ENCODE measurements at places on chromosomes 4 and X. TPM values are rescaled to one million over a fixed set of nuclear protein-coding genes. Genes with fewer than 3 reads are reported as not detected.

DNA sequence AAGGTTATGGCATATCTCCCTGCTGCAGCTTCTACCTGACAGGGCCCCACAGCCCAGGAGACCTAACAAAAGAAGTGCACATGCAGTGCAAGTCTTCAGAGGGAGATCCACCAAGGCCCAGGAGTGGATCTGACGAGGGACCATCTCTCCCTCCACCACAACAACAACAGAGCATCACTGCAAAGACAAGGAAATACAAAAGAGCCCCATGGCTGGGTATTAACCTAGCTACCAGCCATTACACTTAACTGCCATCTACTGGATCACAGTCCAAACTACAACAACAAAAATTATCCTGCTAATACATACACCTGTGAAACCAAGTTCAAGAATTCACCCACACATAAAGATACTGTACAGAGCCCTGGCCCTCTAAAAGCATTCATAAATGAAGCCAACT lies 280.2 kb upstream of the SLC7A11 start:
- no peak overlapping the region for H3K4me3 ChIP-seq

DNA sequence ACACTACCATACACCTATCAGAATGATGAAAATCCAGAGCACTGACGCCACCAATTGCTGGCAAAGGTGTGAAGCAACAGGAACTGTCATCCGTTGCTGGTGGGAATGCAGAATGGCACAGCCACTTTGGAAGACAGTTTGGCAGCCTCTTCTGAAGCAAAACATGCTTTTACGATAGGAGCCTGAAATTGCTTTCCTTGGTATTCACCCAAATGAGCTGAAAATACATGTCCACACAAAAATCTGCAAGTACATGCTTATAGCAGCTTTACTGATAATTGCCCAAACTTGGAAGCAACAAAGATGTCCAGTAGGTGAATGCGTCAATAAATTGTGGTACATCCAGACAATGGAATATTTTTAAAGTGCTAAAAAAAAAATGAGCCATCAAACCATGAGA lies 322.8 kb upstream of the FAT1 start:
- H3K27me3 ChIP-seq, result no peaks in the 10 kb centered on the region
- no peak overlapping the region for H3K27ac ChIP-seq
- no peak overlapping the region for H3K4me3 ChIP-seq

DNA sequence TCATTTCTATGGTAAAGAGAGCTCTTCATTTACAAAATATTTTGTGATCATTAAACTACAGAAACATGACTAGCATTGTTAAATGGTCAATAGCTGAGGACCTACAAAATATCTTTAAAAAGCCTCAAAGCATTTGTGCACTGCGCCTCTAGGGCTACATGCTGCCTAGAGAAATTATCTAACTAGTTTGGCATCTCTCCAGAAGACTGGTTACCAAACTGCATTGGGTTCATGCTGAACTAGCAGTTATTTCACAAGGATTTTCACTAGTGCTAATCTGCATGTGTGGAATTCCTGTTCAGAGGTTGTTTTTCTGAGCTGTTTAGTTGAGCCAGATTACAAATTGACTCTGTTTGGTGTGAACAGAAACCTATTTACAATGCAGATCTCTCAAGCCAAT lies 58.5 kb upstream of the PITX2 start:
- DNase-seq, result no peak
- H3K4me3 ChIP-seq, result no peak overlapping the region
- H3K27me3 ChIP-seq, result peaks cover 10% of the 10 kb centered on the region

DNA sequence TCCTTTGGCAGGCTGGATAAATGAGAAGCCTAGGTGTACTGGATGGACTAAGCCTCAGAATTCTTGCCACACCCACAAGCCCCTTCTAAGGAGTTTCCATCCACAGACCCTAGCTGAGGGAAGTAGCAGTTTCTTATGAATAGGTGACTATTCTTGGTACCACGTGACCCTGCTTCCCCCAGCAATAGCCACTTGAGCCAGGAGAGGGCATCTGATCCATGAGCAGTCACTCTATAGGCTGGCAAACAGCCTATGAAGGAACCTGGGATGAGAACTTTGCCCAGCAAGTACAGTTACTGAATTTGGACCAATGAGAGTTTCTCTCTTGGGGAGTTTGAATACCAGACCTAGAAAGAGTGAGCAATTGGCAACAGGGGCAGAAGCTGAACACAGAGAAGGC lies 84.0 kb downstream of the RTL9 start:
- no peak overlapping the region for H3K27ac ChIP-seq
- peak; percentile 16 for DNase-seq
- H3K4me1 ChIP-seq, result no peaks in the 10 kb centered on the region
- no peak overlapping the region for H3K4me3 ChIP-seq
- no peaks in the 10 kb centered on the region for H3K36me3 ChIP-seq

- no peak overlapping the region for H3K4me3 ChIP-seq
- H3K36me3 ChIP-seq, result no peaks in the 10 kb centered on the region
- H3K4me1 ChIP-seq, result peaks cover 5% of the 10 kb centered on the region
- no peak overlapping the region for H3K27ac ChIP-seq
- DNase-seq, result peak; percentile 66
- H3K27me3 ChIP-seq, result peaks cover 26% of the 10 kb centered on the region
Measured at GRCh38 chr4:18075823-18076433, 54.4 kb upstream of the LCORL start.

GRCh38 chr4:3781997-3782930 lies 16.1 kb downstream of the ADRA2C start:
- peaks cover 2% of the 10 kb centered on the region for H3K27me3 ChIP-seq
- no peaks in the 10 kb centered on the region for H3K4me1 ChIP-seq
- no peak overlapping the region for H3K27ac ChIP-seq

- H3K4me1 ChIP-seq, result no peaks in the 10 kb centered on the region
- no peak within 1 kb of the TSS for H3K4me3 ChIP-seq
- no peaks in the 10 kb centered on the region for H3K36me3 ChIP-seq
- DNase-seq, result peak; percentile 5
- H3K27me3 ChIP-seq, result peaks cover 14% of the 10 kb centered on the region
Measured at GRCh38 chrX:131288738-131289511, at the start of gene IGSF1. Gene IGSF1 (minus strand): TSS chrX:131289306. CDS start chrX:131286674, 2,632 bp downstream.

- no peaks in the 10 kb centered on the region for H3K4me1 ChIP-seq
- no peak overlapping the region for H3K4me3 ChIP-seq
- no peak overlapping the region for H3K27ac ChIP-seq
- peaks cover 4% of the 10 kb centered on the region for H3K27me3 ChIP-seq
- H3K36me3 ChIP-seq, result no peaks in the 10 kb centered on the region
Measured at GRCh38 chr4:109233570-109233969, 68.9 kb downstream of the COL25A1 start.

DNA sequence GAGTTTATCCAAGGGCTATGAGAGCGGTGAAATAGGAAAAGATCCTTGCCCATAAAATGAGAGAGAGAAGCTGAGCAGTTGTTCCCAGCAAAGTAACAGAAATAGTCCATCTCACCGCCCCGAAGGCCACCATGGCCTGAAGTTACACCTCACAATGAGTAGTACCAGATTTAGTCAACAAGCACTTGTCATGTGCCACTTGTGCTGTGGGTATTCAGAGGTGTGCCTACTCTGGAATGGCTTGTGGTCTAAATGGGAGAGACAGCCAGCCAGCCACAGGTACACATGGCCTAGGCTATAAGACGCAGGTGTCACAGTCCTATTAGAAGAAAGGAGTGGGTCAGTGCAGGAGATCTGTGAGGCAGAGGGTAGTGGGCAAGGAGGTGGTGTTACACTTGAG lies 54.6 kb upstream of the MAP3K15 start:
- H3K27ac ChIP-seq, result peak overlapping the region; percentile 19
- peaks cover 28% of the 10 kb centered on the region for H3K36me3 ChIP-seq
- H3K4me1 ChIP-seq, result peaks cover 52% of the 10 kb centered on the region
- no peak overlapping the region for H3K4me3 ChIP-seq

DNA sequence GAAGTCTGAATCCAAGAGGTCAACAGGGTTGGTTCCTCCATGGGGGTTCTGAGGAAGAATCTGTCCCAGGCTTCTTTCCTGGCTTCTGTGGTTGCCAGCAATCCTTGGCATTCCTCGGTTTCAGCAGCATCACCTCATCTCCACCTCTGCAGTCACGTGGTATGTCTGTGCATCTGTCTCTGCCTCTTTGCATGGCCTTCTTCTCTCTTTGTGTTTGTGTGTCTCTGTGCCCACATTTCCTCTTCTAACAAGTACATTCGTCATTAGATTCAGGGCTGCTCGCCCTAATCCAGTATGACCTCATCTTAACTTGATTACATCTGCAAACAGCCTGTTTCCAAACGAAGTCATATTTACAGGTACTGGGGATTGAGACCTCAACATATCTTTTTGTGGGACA lies 114.0 kb downstream of the BCOR start:
- H3K4me3 ChIP-seq, result no peak overlapping the region
- H3K27ac ChIP-seq, result no peak overlapping the region
- peaks cover 3% of the 10 kb centered on the region for H3K4me1 ChIP-seq
- no peak for DNase-seq
- H3K36me3 ChIP-seq, result no peaks in the 10 kb centered on the region

DNA sequence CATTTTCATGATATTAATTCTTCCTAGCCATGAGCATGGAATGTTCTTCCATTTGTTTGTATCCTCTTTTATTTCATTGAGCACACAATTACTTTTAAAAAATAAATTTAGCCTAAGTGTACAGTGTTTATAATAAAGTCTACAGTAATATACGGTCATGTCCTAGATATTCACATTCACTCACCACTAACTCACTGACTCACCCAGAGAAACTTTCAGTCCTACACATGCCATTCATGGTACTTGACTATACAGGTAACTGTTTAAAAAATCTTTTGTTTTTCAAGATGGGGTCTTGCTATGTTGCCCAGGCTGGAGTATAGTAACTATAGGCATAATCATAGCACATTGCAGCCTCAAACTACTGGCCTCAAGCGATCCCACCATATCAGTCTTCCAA lies 348.1 kb downstream of the RAPGEF2 start:
- H3K36me3 ChIP-seq, result no peaks in the 10 kb centered on the region
- H3K27ac ChIP-seq, result no peak overlapping the region
- no peaks in the 10 kb centered on the region for H3K4me1 ChIP-seq
- peaks cover 7% of the 10 kb centered on the region for H3K27me3 ChIP-seq
- no peak for DNase-seq
- no peak overlapping the region for H3K4me3 ChIP-seq

GRCh38 chr4:120616041-120616440 lies 306.5 kb downstream of the PRDM5 start:
- no peak overlapping the region for H3K27ac ChIP-seq
- peaks cover 10% of the 10 kb centered on the region for H3K27me3 ChIP-seq
- no peaks in the 10 kb centered on the region for H3K4me1 ChIP-seq
- DNase-seq, result no peak
- no peaks in the 10 kb centered on the region for H3K36me3 ChIP-seq

GRCh38 chr4:31034550-31034949 lies 314.4 kb downstream of the PCDH7 start:
- H3K4me1 ChIP-seq, result no peaks in the 10 kb centered on the region
- no peaks in the 10 kb centered on the region for H3K27me3 ChIP-seq
- no peak overlapping the region for H3K4me3 ChIP-seq

- no peak overlapping the region for H3K4me3 ChIP-seq
- H3K36me3 ChIP-seq, result no peaks in the 10 kb centered on the region
- no peaks in the 10 kb centered on the region for H3K27me3 ChIP-seq
- no peak overlapping the region for H3K27ac ChIP-seq
Measured at GRCh38 chr4:110850461-110851442, 227.9 kb upstream of the PITX2 start.

- H3K4me3 ChIP-seq, result no peak overlapping the region
- DNase-seq, result no peak
- H3K36me3 ChIP-seq, result no peaks in the 10 kb centered on the region
- no peaks in the 10 kb centered on the region for H3K4me1 ChIP-seq
- H3K27me3 ChIP-seq, result no peaks in the 10 kb centered on the region
- H3K27ac ChIP-seq, result no peak overlapping the region
Measured at GRCh38 chr4:26802790-26803189, 57.9 kb upstream of the STIM2 start.

DNA sequence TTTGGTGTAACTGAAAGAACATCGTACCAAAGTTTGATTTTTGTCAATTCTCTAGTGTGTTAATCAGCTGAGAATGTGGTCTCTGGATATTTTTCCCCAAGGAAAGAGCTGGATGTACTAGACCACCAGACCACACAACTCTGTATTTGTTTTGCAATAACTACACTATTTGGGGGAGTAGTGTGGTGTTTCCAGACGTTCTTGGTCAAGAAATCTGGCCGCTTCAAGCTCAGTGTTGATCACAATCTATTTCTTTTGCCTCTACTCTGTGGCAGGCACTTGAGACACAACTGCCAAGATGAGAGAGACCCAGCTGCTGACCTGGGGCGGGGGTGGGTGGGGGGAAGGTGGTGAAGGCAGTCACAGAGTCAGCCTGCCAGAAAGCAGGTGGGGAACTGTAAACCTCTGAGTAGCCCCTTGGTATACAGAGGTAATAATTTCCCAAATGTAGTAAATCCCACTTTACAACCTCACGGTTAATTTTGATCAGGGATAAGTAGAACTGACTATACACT lies 30.6 kb downstream of the PTTG2 start:
- no peak overlapping the region for H3K4me3 ChIP-seq
- H3K36me3 ChIP-seq, result peaks cover 6% of the 10 kb centered on the region
- H3K4me1 ChIP-seq, result peaks cover 18% of the 10 kb centered on the region

DNA sequence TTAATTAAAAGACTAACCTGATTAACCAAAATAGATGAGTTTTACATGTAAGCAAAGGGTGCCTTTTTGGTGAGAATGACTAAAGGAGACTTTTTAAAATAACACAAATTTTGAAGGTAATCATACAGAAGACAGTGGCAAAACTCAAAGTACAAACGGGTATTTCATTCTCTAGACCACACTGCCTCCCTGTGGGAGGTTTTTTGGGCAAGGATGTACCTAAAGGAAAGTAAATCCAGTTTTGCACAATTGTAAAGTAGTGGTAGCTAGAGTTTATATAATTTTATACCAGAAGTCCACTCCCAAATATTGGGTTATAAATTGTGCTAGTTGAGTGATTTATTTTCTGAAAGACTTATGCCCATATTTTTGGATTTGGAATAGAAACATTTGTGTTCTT lies 201.0 kb downstream of the PAPSS1 start:
- no peaks in the 10 kb centered on the region for H3K4me1 ChIP-seq
- no peaks in the 10 kb centered on the region for H3K36me3 ChIP-seq
- no peak overlapping the region for H3K4me3 ChIP-seq
- peak; percentile 10 for DNase-seq
- H3K27ac ChIP-seq, result no peak overlapping the region

DNA sequence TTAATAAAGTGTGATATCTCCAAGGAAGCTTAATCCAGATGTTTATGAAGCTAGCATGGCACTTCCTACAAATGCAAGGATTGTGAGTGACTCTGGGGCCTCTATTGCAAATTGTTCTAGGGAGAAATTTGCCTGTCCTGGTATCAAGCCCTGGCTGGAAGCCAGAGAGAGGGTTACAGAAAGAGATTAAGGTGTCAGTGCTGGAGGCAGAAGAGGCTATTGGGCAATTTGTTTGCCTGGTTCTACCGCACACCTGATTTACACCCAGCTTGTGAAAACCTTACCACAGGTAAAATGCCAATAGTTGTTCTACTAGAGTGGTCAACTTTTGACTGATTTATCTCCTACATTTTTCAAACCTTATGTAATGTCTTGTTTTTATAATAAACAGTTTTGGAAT lies 186.7 kb upstream of the FAT1 start:
- no peak for DNase-seq
- no peaks in the 10 kb centered on the region for H3K27me3 ChIP-seq
- H3K4me3 ChIP-seq, result no peak overlapping the region
- H3K4me1 ChIP-seq, result no peaks in the 10 kb centered on the region

CCSER1 gene
- total RNA-seq, result not detected

RGS12 gene
- total RNA-seq, result 9.4 TPM

CT45A3 gene
- not detected for total RNA-seq

SMR3A gene
- total RNA-seq, result not detected

DDX53 gene
- total RNA-seq, result not detected
